ENCODE measurements at places on chromosomes 7 and 10.

GRCh38 chr7:132154695-132155471 is 421.4 kb downstream of the PLXNA4 start:
- no peak for DNase-seq

DNA sequence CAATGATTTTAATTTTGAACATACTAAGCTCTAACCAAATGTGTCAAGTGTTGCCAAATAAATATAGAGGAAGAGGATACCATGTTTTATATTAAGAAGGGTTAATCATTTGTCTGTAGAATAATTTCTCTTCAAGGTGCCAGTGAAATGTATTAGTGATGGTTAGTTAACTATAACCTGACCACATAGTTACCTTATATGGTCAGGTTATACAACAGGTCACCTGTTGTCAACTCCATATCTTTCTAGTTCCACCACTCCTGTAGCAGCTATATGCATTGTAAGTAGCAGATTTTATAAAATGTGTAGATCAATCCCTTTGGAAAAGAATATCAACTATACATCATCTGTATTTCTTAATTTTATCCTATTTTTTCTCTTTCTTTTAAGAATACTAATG is 35.1 kb downstream of the PTPRZ1 start:
- DNase-seq: no peak

- DNase-seq: no peak
These were observed 66.8 kb downstream of the PPP1R3C start for GRCh38 chr10:91566115-91566514.

GRCh38 chr10:71128311-71128980 is 83.9 kb upstream of the UNC5B start:
- no peak for DNase-seq

- peak; percentile 11 for DNase-seq
These were observed 26.7 kb downstream of the GBX1 start for GRCh38 chr7:151140826-151141225.

DNA sequence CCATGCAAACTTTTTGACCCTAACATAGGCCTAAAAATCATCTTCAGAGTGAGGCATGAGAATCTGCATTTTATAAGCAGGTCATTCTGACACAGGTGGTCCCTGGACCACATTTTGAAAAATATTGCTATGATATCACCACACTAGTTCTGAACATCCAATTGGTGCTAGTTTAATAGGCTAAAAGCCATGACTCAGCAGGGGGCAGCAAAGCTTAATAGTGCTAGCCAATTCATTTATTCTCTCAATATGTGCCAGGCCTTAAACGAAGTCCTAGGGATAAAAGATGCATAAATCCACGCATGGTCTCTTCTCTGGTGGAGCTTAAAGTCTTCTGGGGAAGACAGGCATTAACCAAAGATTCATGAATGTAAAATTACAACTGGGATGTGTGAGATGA is 10.2 kb upstream of the SLC25A28 start:
- DNase-seq: no peak

DNA sequence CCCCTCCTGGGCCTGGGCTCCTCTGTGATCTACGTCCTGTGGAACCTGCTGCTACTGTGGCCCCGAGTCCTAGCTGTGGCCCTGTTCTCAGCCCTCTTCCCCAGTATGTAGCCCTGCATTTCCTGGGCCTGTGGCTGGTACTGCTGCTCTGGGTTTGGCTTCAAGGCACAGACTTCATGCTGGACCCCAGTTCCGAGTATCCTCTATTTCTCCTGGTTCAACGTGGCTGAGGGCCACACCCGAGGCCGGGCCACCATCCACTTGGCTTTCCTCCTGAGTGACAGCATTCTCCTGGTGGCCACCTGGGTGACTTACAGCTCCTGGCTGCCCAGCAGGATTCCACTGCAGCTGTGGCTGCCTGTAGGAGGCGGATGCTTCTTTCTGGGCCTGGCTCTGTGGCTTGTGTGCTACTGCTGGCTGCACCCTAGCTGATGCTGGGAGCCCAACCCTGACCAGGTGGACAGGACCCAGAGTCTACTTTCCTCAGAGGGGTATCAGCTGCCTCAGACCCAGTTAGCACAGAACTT is 37.8 kb upstream of the MMD2 start:
- no peak for DNase-seq

DNA sequence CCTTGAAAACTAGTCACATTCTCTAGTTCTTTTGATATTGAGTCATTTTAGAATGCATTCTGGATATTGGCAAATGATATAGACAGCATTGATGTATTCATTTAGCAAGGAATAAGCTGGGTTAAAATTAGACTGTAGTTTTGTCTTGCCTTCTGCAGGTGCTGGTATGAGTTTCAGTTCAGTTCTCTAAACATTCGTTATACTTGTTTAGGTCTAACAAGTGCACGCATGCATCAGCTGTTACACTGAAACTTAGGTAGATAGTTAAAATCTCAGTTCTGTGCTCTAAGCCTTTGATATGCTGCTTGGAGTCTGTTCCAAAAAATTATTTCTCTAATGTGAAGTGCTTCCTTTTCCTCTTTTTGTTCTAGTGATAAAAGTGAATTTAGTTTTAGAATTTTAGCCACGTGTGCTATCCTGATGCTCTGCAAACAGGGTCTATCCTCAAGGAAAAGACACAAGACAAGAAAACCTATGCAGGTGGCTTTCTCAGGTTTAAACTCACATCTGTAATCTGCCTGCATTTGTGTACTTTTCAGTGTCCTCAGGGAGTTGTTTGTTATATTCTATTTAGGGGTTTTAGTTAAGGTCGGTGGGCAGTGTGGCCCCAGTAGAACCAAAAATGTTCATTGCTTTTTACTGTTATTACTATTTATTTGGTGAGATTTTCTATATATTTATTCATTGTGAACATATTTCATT is 409.0 kb downstream of the CDC14C start:
- DNase-seq: no peak

GRCh38 chr10:96118604-96119450 is 11.3 kb upstream of the ZNF518A start:
- no peak for DNase-seq

GRCh38 chr7:30303312-30304039 is 19.1 kb downstream of the ZNRF2 start:
- no peak for DNase-seq

- no peak for DNase-seq
These were observed 12.1 kb downstream of the HKDC1 start for GRCh38 chr10:69232252-69232651.

DNA sequence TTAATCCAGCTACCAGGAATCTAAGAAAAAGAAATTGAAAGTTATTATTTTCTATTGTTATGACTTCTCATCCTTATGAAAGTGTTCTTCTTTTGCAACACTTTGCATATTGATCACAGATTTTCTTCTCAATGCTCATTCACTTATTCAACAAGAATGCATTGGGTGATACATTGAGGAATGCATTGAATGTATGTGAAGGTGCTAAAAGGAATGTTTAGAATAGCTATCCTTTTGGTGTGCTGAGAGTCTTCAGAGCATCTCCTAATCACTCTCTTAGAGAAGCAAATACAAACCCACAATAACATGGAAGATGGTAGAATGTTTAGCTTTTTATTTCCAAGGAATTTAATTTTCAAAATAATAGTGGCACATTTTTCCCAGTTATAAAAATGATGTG is 122.1 kb upstream of the KMT2E start:
- DNase-seq: no peak

DNA sequence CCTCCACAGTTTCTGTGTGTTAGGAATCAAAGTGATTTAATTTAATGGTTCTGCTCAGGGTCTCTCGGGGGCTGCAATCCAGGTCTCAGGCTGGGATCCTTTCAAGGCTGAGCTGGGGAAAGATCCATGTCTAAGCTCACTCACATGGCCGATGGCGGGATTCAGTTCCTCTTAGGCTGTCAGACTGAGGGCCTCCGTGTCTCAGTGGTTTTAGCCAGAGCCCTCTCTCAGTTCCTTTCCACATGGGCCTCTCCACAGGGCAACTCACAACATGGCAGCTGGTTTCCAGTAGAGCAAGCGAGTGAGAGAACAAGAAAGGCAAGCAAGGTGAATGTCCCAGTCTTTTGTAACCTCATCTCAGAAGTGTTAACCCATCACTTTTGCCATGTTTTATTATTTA is 26.9 kb downstream of the CAV1 start:
- no peak for DNase-seq

GRCh38 chr10:34254596-34254995 is 560.5 kb downstream of the PARD3 start:
- no peak for DNase-seq

DNA sequence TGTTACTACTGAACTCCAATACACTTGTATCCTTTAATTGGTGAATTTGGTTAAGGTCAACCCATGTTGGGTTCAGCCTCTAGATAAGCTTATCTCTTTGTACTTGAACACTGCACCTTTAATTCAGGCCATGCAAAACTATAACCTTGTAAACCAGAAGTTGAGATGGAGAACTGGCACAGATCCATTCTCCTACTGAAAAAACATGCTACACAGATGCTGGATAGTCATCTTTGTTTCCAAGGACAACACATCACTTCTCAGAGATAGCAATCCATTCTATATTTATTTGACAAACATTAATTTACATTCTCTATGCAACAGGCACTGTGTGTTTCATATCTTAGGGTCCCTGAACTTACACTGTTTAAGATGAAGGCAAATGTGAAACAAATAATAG is 2.9 kb upstream of the CDK14 start:
- no peak for DNase-seq

- no peak for DNase-seq
These were observed 42.5 kb downstream of the PRKAG2 start for GRCh38 chr7:151834271-151835035.

DNA sequence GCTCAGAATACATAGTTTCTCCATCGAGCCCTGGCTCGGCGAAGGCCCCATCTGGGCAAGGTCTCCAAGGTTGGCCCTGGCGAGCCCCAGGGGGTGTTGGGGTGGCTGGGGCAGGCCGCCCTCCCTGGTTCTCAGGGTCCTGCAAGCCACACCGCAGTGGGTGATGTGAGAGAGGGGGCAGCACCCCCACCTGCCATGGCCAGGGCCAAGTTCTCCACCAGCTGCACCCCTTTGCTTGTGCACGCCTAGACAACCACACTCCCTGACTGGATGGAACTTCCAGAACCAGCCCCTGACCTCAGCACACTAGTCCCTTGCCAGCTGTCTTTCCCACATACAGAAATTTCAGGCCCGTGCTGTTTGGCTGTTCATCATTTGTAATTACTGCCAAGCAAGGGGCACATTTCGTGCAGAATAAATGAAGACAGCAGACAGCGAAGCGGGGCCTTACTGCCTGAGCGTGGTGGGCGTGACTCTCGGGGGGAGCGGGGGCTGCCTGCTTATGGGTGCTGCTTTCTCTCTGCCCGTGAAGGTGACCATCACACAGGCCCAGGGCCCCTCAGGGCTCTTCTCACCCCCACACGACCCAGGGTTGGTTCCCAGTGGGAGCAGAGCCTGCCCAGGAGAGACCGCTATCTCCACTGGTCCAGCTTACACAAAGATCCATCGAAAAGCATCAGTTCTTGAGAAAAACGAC is 85.9 kb downstream of the ADARB2 start:
- DNase-seq: no peak

- no peak for DNase-seq
These were observed 18.3 kb downstream of the ANKMY2 start for GRCh38 chr7:16627236-16627635.

DNA sequence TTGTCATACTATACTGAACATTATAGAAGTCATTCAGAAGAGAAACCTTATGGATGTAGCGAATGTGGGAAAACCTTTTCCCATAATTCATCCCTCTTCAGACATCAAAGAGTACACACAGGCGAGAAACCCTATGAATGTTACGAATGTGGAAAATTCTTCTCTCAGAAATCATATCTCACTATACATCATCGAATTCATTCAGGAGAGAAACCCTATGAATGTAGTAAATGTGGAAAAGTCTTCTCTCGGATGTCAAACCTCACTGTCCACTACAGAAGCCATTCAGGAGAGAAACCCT is 19.4 kb downstream of the RBAK start:
- DNase-seq: no peak

- DNase-seq: no peak
These were observed 9.3 kb upstream of the UNCX start for GRCh38 chr7:1223196-1223981.

DNA sequence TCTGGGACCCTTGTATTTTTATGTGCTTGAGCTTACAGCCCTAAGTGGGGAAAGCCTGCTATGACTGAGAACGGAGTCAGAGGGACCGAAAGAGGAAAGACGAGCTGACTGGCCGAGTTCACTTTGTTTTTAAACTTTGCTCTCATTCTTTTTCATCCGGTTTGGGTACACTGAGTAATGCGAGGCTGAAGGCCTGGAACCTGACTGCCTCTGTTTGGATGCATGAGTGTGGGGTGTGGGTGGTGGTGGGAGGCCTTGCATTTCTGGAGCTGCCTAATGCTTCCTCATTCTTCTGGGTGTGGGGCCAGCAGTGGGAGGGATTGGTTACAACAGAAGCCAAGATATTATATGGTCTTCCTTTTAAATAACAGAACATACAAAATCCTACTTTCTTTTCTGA is 155.5 kb downstream of the BUB3 start:
- no peak for DNase-seq

GRCh38 chr7:424301-424935 is 95.2 kb downstream of the PDGFA start:
- DNase-seq: no peak

GRCh38 chr7:149456506-149457421 is 4.1 kb downstream of the ZNF777 start:
- DNase-seq: no peak

- DNase-seq: no peak
These were observed 76.2 kb upstream of the SLC25A13 start for GRCh38 chr7:96397936-96398598.

DNA sequence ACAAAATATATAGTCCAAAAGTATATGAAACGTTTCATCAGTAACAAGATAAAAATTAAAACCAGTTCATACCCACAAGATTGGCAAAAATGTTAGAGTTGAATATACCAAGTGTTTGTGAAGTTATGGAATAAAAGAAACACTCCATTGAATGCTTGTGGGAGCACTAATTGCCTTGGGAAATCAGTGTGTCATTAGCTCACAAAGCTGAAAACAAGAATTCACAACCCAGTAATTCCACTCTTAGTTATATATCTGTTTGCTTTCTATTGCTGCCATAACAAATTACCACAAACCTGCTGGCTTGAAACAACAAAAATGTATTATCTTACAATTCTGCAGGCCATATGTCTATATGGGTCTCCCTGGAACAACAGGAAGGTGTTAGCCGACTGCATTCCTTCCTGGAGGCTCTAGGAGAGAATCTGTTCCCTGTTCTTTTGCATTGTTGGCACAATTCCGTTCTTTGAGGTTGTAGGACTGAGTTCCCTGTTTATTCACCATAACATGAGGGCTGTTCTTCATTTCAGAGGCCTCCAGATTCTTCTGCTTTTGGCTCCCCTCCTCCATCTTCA is 45.7 kb downstream of the SEM1 start:
- no peak for DNase-seq

GRCh38 chr10:61188691-61189090 is 244.7 kb upstream of the RHOBTB1 start:
- DNase-seq: no peak

- DNase-seq: no peak
These were observed 430.8 kb downstream of the PLXNA4 start for GRCh38 chr7:132145466-132145865.

DNA sequence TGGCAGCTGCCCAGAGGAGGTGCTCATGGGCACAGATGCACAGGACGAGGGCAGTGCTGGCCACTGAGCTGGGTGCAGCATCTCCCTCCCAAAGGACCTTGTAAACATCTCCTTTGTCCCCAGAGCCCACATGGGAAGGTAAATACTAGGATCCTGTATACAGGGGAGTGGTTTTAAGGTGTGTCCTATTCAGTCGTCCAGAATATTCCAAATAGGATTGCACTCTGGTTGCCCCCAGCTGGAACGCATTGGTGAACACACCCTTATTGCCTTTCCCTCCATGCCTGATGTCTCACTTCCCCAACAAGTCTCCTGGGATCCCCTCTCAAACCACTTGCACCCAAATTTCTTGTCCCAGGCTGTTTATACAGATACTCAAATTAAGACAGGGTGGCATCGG is 152.0 kb upstream of the PCBD1 start:
- DNase-seq: no peak

All from activated T-cell treated with anti-CD3 and anti-CD28 coated beads, Interleukin-2, amount 50 U/mL, for 24 hours (primary cell).